ENCODE measurements at places on chromosomes 5 and 9. TPM values are rescaled to one million over a fixed set of nuclear protein-coding genes. Genes with fewer than 3 reads are reported as not detected.

- H3K27ac ChIP-seq = no peak overlapping the region
- peaks cover 10% of the 10 kb centered on the region for H3K36me3 ChIP-seq
- H3K4me3 ChIP-seq = no peak overlapping the region
- no peak for DNase-seq
- H3K4me1 ChIP-seq = peaks cover 4% of the 10 kb centered on the region
- no peaks in the 10 kb centered on the region for H3K27me3 ChIP-seq
Measured at GRCh38 chr5:176396330-176396729, 7.8 kb downstream of the HIGD2A start.

GRCh38 chr5:16521521-16522483 is 56.2 kb upstream of the ZNF622 start:
- H3K4me3 ChIP-seq = no peak overlapping the region
- H3K27ac ChIP-seq = no peak overlapping the region
- peaks cover 7% of the 10 kb centered on the region for H3K36me3 ChIP-seq
- no peak for DNase-seq
- H3K27me3 ChIP-seq = no peaks in the 10 kb centered on the region
- peaks cover 23% of the 10 kb centered on the region for H3K4me1 ChIP-seq

Gene IL31RA
- not detected for total RNA-seq

Gene SYK
- 0.13 TPM for total RNA-seq

DNA sequence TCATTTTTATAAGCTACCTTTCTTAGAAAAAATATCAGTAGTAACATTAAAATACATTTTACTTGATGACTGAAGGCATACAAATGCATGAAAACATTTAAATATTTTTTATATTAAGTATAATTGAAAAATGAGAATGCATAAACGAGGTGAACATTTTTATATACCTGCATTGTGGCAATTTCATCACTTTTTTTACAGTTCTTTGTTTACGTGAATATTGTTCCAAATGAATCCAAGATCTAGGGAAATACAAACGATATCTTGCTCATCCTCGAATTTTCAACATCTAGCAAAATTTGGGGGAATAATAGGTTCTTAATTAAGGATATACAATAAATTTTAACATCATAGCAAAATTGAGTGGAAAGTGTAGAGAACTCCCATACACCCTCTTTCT is 45.5 kb upstream of the ALDH1A1 start:
- DNase-seq = no peak
- H3K36me3 ChIP-seq = no peaks in the 10 kb centered on the region
- no peaks in the 10 kb centered on the region for H3K4me1 ChIP-seq
- H3K27ac ChIP-seq = no peak overlapping the region
- H3K27me3 ChIP-seq = peaks cover 17% of the 10 kb centered on the region

DNA sequence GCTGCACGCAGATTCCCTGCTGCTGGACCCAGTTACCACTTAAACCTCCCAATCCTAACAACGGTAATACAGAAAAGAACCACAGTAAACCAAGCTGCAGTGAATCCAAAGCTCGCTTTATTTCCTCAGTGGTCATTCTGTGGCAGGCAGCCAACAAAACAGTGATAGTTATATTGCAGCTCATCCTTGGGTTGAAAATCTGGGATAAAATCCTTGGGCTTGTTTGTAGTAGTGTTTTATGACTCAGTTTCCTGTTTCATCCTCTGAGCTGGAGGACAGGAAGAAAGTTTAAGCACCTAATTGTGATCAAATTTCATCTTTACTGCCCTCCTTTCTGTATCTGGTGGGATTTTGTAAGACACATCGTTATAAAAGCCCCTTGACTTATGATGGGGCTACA is 31.4 kb downstream of the HMGCR start:
- no peak overlapping the region for H3K4me3 ChIP-seq
- peaks cover 2% of the 10 kb centered on the region for H3K36me3 ChIP-seq
- no peak for DNase-seq
- H3K4me1 ChIP-seq = no peaks in the 10 kb centered on the region
- H3K27ac ChIP-seq = no peak overlapping the region

Gene SAXO1
- not detected for total RNA-seq

- H3K27ac ChIP-seq = no peak overlapping the region
- no peak for DNase-seq
- H3K4me1 ChIP-seq = no peaks in the 10 kb centered on the region
- no peaks in the 10 kb centered on the region for H3K36me3 ChIP-seq
- H3K27me3 ChIP-seq = peaks cover 8% of the 10 kb centered on the region
Measured at GRCh38 chr9:120360510-120360909, 219.5 kb downstream of the CDK5RAP2 start.

GRCh38 chr9:89078421-89078820 is 87.2 kb downstream of the S1PR3 start:
- no peak for DNase-seq
- H3K4me1 ChIP-seq = no peaks in the 10 kb centered on the region
- H3K27me3 ChIP-seq = peaks cover 11% of the 10 kb centered on the region
- no peak overlapping the region for H3K27ac ChIP-seq
- H3K36me3 ChIP-seq = no peaks in the 10 kb centered on the region

- DNase-seq = no peak
- H3K36me3 ChIP-seq = peaks cover 2% of the 10 kb centered on the region
- H3K27ac ChIP-seq = peak overlapping the region; percentile 73
- peaks cover 3% of the 10 kb centered on the region for H3K27me3 ChIP-seq
- peaks cover 18% of the 10 kb centered on the region for H3K4me1 ChIP-seq
Measured at GRCh38 chr9:77488439-77489126, 159.5 kb downstream of the GNA14 start.

DNA sequence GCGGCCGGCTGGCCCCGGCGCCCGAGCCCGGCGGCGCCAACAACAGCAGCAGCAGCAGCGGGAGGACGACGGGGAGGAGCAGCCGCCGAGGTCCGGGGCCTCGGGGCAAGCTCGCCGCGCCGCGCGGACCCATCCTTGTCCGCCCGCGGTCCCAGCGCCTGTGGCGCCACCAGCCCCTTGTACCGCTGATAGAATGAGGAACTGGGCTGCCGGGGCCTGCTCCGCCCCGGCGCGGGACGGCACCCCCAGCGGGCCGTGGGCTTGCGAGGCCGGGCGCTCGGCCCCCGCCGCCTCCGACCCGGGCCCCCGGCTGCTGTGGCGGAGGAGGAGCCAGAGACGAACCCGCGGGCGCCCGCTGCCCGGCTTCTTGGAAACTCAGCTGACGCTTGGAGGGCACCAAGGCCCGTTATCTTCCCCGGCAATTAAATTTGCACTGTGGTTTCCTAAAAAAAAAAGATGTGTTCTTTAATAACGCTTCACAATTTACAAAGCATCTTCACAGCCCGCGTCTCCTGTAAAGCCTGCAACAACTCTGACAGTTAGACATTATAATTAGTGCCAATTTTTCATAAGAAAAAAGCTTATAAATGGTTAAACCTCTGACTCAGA is at the start of gene ARSB:
ARSB (minus strand) TSS at position 195 of the 609 bp plus-strand sequence; CDS start at position 133, 62 bp downstream.
- H3K36me3 ChIP-seq = no peaks in the 10 kb centered on the region
- no peaks in the 10 kb centered on the region for H3K27me3 ChIP-seq
- peak within 1 kb of the TSS; percentile 89 for H3K4me3 ChIP-seq
- peak within 1 kb of the TSS; percentile 95 for H3K27ac ChIP-seq
- H3K4me1 ChIP-seq = peaks cover 38% of the 10 kb centered on the region
- peak; percentile 68 for DNase-seq

GRCh38 chr5:138033386-138033808 is 518 bp upstream of the FAM13B start:
- DNase-seq = peak; percentile 36
- peaks cover 24% of the 10 kb centered on the region for H3K36me3 ChIP-seq
- H3K4me3 ChIP-seq = peak overlapping the region; percentile 92
- H3K27ac ChIP-seq = peak overlapping the region; percentile 95
- H3K27me3 ChIP-seq = no peaks in the 10 kb centered on the region
- H3K4me1 ChIP-seq = peaks cover 49% of the 10 kb centered on the region

Gene HAVCR1
- 2.8 TPM for total RNA-seq

DNA sequence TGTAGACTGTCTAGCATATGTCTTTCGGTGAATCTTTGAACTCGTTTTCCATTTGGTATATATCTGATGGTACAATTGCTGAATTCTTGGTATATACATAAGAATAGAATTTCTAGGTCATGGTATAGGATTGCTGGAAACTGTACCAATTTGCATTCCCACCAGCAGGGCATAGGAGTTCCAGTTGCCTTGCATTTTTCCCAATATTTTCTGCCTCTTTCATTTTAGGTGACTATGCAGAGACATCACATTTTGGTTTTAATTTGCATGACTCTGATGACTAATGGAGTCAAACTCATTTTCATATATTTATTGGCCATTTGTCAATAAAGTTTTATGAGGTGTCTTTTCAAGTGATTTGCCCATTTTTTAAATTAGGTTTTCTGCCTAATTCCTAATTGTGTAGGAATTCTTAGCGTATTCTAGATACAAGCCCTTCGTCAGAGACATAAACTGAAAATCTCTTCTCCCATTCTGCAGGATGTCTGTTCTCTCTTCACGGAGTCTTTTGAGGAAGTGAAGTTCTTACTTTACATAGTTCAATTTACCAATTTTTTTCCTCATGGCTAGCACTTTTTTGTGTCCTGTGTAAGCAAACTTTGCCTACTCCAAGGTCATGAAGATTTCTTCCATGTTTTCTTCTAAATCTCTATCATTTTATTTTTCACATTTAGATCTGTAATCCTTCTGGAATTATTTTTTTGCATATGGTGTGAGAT is 28.9 kb upstream of the PDCD1LG2 start:
- H3K4me1 ChIP-seq = no peaks in the 10 kb centered on the region
- no peak overlapping the region for H3K27ac ChIP-seq
- H3K36me3 ChIP-seq = no peaks in the 10 kb centered on the region
- no peak for DNase-seq

Gene IL9
- not detected for total RNA-seq

DNA sequence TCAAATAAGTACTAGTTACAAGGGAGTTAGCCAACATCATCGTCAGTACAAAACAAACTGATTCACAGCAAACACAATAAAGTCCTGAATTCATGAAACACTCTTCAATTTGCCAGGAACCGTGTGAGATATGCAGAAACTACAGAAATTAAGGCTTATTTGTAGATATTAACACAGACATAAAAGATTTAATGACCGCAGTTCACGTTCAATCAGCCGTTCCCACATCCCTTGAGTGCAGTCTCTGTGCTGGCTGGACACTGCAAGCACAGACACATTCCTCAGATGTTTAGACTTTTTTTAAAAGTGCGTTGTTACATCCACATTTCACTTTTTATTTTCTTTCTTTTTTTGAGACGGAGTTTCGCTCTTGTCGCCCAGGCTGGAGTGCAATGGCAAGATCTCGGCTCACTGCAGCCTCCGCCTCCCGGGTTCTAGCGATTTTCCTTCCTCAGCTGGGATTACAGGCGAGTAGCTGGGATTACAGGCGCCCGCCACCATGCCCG is 566 bp upstream of the CEP78 start:
- H3K27me3 ChIP-seq = no peaks in the 10 kb centered on the region
- H3K4me1 ChIP-seq = peaks cover 39% of the 10 kb centered on the region
- DNase-seq = no peak
- H3K27ac ChIP-seq = peak overlapping the region; percentile 91

Gene MVB12B
- 17.4 TPM for total RNA-seq

DNA sequence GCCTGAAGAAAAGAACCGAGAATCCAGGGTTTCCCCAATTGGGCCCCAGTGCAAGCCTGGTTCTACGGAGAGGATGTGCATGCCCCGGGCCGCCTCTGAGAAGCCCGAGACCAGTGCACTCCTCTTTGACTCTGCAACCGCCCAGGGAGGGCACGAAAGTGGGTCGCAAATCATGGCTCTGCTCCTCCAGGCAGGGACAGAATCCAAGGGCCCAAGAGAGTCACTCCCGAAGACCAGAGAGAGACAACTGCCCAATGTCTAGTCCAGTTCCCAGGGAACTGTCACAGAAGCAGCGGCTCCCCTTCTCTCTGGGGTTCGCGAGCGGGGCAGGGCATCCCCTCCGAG is 107.8 kb downstream of the PSD2 start:
- no peak overlapping the region for H3K27ac ChIP-seq
- H3K27me3 ChIP-seq = peaks cover 33% of the 10 kb centered on the region
- H3K4me3 ChIP-seq = no peak overlapping the region
- no peaks in the 10 kb centered on the region for H3K4me1 ChIP-seq
- no peaks in the 10 kb centered on the region for H3K36me3 ChIP-seq
- no peak for DNase-seq

Gene PARP8
- 80.0 TPM for total RNA-seq

GRCh38 chr9:17802249-17802857 is 223.5 kb downstream of the SH3GL2 start:
- H3K4me3 ChIP-seq = no peak overlapping the region
- no peaks in the 10 kb centered on the region for H3K36me3 ChIP-seq
- no peak overlapping the region for H3K27ac ChIP-seq
- H3K27me3 ChIP-seq = no peaks in the 10 kb centered on the region
- H3K4me1 ChIP-seq = no peaks in the 10 kb centered on the region

DNA sequence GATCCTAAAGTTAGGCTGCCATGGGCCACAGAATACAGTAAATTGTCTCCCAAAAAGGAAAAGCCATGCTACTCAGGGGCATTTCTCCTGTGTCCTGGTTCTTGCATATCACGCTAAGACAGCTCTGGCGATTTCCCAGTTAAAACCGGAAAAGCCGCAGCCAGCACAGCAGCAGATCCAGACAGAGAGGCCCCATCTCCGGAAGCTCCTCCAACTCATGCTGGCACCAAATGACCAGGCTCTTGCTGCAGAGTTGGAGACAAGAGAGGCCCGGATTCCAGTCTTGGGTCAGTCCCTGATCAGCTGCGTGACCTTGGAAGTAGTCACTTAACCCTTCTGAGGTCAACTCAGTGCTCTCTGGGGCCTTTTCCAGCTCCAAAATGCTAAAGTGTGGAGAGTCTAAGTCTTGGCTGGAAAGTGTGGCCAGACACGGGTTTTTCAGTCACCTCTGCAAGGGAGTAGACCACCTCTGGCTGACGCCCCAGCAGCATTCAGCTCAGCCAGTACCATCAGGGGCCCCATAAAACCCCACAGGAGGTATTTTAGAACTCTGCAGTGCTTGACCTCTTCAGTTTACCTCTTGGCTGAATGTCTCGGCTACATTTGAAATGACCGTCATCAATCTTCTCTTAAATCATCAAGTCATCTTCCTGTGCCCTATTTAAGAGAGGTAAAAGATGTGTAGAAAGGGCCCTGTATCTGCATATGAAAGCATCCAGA is 16.2 kb downstream of the GDNF start:
- DNase-seq = no peak
- no peak overlapping the region for H3K27ac ChIP-seq

DNA sequence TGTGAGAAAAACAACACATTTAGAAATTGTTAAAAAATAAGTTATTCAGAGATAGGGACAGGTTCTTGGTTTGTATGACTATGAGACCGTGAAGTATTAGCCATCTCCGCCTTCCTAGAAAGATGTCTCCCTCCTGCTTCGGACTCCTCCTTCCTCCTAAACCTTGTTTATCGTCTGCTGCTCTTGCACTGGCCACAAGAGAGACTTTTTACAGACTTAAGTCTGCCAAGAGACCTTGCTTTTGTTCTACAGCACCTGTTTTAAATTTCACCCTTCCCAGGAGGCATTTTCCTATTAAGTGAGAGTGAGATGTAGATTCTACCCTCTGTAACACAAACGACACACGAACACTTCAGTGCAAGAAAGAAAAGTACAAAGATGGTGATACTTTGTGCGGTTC is 274.6 kb downstream of the ARHGEF28 start:
- peaks cover 6% of the 10 kb centered on the region for H3K27me3 ChIP-seq
- H3K4me3 ChIP-seq = no peak overlapping the region
- H3K36me3 ChIP-seq = no peaks in the 10 kb centered on the region
- no peak overlapping the region for H3K27ac ChIP-seq
- no peak for DNase-seq
- H3K4me1 ChIP-seq = no peaks in the 10 kb centered on the region

- peaks cover 69% of the 10 kb centered on the region for H3K4me1 ChIP-seq
- H3K4me3 ChIP-seq = peak overlapping the region; percentile 60
- no peaks in the 10 kb centered on the region for H3K27me3 ChIP-seq
- DNase-seq = peak; percentile 70
- H3K27ac ChIP-seq = peak overlapping the region; percentile 93
Measured at GRCh38 chr5:40409601-40410000, 270.1 kb upstream of the PTGER4 start.

Gene IFNA21
- total RNA-seq = not detected

Gene LCN1
- not detected for total RNA-seq

Gene FCHO2
- total RNA-seq = 0.34 TPM

Gene PTGS1
- 0.37 TPM for total RNA-seq

Gene RNF145
- total RNA-seq = 143 TPM
